ENCODE measurements at places on chromosomes 5 and 9. TPM values are rescaled to one million over a fixed set of nuclear protein-coding genes. Genes with fewer than 3 reads are reported as not detected.

Gene INSL4
- not detected for total RNA-seq

Gene STPG3
- total RNA-seq: not detected

Gene IFNA2
- not detected for total RNA-seq

Gene IFNA21
- total RNA-seq: not detected

Gene PFN3
- not detected for total RNA-seq

Gene SUB1
- 104 TPM for total RNA-seq

Gene CDH9
- total RNA-seq: not detected

Gene GALNT12
- 2.2 TPM for total RNA-seq

Gene PCDH12
- total RNA-seq: under 0.01 TPM

Gene FASTKD3
- total RNA-seq: 9.5 TPM

Gene HAPLN1
- under 0.01 TPM for total RNA-seq

Gene FOXD1
- 2.5 TPM for total RNA-seq

Gene SLC6A19
- total RNA-seq: not detected

Gene LCN2
- not detected for total RNA-seq

Gene ANKRD31
- 0.08 TPM for total RNA-seq

Gene CCIN
- 2.2 TPM for total RNA-seq

Gene ECSCR
- 12.6 TPM for total RNA-seq

Gene SMIM33
- not detected for total RNA-seq

Gene MSX2
- total RNA-seq: 0.08 TPM

Measured in smooth muscle cell of the coronary artery (primary cell).